ENCODE measurements at places on chromosomes 6 and 20.

GRCh38 chr20:39813190-39813829 lies 851.2 kb downstream of the DHX35 start:
- no peak for DNase-seq

DNA sequence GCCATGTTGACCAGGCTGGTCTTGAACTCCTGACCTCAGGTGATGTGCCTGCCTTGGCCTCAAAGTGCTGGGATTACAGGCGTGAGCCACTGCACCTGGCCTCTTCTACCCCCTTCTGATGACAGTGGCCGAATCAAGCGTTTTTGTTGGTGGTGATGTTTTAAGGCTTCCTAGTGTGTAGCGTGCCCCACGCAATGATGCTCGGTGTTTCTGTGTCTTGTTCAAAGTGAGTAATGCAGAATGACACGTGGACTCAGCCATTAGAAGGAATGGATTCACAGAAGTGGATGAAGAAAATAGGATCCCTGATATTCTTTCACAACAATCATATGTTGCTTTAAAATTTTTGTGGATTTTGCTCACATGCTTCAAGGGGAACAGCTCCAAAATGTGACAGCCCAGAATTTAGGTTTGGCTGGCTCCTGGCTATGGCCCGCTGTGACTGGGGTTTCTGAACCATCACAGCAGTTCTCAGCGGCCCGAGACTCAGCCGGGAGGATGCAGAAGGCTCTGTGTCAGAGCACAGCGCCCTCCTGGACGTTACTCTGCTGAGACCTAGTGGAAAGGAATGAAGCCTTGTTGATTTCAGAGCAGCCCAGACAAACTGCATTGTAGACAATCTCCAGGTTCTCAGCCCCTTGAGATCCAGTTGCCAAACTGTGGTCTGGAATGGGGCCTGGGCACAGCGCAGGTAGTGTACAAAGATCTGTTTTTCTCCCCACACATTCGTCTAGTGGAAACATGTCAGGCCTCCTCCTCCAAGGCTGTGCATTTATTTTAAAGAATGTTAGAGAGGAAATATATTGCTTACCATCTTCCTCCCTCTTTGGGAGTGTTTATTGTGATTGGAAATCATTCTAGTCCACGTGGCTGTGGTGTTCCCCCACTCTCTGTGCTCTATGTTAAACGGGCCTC lies 57.6 kb upstream of the TIAM2 start:
- no peak for DNase-seq

DNA sequence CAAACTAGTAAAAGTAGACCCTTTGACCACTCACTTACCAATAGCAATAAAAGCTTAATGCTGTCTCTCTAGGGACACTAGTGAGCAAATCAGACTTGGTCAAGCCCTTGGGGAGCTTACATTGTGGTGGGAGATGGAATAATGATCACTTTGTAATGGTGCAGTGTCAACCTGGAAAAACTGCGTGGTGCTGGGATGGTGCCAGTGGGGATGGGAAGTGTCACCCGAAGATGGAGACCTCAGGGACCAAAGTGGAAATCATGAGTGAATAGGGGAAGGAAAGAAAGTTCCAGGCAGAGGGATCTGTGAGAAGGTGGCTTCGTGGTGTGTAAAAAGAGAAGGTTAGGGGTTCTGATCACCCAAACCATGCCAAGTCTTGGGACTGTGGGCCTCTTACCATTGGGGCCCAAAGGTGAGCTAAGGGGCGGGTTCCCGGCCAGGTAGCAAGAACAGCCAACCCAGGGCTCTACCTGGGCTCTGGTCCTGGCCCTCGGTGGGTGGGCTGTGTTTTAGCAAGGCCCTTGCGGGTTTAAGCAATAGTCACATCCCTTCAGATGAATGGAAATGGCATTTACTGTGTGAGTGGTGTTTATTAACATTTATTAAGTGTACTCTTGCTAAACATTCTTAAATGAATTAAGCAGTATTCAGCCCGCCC lies 15.5 kb downstream of the DYNLRB1 start:
- DNase-seq, result no peak

GRCh38 chr6:162733489-162733888 lies 5.7 kb downstream of the PACRG start:
- DNase-seq, result peak; percentile 17

DNA sequence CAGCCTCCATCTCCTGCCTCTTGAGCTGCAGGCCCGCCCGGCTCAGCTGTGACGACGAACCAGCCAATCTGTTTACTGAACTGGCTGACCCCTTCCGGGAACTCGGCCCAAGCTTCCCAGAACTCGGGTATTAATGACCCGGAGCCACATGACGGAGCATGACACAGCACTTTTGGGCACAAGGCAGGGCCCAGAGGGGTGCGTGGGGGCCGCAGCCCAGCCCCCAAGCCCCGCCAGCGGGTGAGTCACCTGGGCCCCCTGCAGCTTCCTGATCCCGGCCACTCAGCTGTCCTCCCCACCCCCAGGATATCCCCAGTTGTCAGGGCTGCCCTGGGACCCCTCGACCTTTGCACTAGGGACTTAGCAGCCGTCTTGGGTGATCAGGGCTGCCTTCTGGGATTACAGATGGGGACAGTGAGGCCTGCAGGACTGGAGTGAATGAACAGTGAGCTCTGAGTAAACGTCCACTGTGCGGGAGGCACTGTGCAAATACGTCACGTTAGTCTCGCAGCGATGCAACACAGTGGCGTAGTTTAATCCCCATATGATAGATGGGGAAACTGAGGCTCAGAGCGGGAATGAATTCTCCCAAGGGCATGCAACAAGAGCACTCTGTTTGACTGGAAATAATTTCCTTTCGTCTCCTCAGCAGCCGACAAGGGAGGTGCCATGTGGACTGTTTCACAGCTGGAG lies 102.1 kb downstream of the CEBPB start:
- DNase-seq, result no peak

DNA sequence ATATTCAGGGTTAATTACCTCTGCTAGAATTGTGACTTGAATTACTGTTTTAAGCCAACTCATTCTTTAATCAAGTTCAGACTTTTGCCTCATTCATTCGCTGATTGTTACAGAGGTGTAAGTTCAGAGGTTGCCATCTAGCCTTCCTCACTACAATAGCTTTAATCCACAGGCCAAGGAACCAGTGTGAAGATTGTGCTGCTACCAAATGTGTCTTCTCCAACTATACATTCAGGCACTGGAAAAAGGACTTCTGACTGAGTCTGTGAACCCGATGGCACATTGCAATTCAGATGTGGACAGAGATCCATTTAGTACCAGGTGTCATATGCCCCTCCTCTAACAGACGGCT lies 111.2 kb upstream of the ADGRF1 start:
- DNase-seq, result no peak

DNA sequence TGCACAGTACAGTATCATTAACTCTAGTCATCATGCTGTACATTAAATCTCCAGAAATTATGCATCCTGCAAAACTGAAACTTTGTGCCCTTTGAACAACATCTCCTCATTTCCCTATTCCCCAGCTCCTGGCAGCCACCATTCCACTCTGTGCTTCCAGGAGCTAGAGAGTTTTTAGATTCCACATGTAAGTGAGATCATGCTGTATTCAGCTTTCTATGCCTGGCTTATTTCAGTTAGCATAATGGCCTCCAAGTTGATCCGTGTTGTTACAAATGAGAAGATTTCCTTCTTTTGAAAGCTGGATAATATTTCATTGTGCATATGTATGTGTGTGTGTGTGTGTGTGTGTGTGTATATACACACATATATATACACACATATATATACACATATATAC lies 86.9 kb upstream of the SLC24A3 start:
- DNase-seq, result no peak

DNA sequence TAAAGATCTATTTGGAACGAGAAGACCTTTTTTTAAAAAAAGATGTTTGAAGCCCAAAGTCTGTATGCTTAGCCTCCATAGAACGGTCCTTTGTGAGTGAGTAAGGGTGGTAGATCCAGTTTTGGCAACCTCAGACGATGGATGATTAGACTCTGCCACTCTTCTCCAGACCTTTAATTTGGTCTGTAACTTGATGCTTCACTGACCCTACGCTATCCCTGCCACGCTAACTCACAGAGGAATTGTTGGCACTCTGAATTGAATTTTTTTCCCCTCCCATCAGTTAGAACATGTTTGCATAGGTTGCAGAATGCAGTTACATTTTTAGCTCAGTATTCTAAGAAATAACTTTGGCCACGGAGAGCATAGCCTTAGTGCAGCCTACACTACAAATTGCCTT lies 15.8 kb upstream of the DEK start:
- DNase-seq, result no peak

GRCh38 chr6:41122373-41122772 lies 31.8 kb downstream of the TREML1 start:
- DNase-seq, result no peak

DNA sequence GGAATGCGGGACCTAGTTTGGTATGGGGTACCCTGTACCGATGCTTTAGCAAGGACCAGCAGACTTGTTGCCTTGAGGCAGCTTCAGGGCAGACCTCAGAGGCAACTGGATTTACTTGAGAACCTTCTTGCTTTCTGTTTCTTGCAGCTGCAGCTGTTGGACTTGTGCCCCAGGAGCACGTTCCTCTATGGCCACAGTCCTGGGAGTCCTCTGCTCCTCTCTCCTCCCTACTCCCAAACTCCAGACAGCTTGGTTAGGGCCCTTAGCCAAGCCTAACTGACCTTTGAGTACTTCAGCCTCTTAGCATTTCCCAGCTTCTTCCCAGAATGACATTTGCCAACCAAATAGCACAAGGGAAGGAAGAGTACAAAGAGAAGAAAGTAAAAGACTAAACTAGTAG lies 34.7 kb downstream of the GHRH start:
- DNase-seq, result no peak

GRCh38 chr20:58665606-58666005 lies 14.5 kb downstream of the STX16 start:
- DNase-seq, result no peak

DNA sequence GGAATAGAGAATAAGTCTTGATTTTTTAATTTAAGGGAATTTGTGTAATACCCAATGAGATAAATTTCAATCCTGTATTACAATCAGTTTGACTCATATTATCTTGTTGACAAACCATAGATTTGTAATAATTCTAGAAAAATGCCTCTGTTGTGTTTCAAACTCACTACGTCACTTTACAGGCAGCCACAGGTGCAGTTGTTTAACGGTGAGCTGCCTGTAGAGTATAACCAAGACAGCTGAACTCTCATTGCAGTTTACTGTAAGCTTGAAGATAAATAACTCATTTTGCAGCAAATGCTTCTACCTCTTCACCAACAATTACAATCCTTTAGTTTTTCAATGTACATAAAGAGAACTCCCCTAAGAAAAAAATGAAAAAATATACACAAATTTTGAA lies 114.3 kb downstream of the PRKN start:
- DNase-seq, result no peak

All from CD4-positive, alpha-beta T cell treated with Interleukin-15 for 4 hours (primary cell).